ENCODE measurements at places on chromosomes 12 and 14.

DNA sequence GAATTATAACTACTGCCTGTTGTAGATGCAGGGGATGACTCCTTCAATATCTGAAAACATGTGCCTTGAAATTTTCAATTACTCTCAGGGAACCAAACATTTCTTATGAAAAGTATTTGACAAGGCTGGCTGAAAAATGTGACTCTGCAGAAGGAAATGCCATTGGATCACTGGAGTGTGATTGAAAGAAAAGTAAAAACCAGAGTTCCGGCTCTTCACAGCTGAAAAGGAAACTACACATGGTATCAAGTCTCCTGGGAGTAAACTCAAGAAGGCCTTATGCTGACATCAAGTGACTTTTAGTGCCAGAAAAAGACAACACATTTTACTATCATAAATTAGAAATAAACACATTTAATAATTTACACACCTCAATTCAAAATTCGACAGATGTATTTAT is 693.0 kb downstream of the LRFN5 start:
- no peak for DNase-seq

DNA sequence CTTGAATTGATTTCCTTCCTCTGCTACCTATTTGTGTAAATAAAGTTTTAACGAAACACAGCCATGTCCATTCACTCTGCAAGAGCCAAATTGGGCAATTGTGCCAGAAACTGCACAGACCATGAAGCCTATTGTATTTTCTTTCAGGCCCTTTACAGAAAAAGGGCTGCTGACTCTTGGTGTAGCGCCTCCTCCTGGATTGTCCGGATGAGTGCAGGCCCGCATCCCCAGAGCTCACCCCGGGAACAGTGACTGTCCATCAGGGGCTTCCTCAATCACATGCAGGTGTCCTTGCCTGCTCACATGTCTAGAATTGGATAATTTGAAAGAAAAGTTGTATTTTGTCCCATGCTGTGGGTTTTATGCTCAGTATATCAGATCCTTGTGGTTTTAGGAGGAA is 1282.2 kb downstream of the AACS start:
- no peak for DNase-seq

GRCh38 chr14:33120341-33120740 is 181.7 kb downstream of the NPAS3 start:
- DNase-seq: peak; percentile 50

DNA sequence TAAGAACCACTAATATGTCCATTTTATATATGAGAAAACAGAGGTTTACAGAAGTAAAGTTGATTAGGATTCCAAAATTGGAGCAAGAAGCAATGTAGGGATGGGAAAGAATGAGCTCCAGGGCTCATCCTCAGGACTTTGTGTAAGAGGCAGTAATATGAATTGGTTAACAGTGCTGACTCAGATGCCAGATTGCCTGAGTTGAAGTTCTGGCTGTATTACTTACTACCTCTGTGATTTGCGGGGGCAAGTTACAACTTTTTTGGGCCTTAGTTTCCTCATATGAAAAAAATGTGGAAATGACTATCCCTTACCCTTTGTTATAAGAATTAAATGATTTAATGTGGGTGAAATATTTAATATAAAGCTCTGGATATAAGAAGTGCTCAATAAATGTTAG is 35.1 kb upstream of the PPP2R5E start:
- DNase-seq: peak; percentile 8

DNA sequence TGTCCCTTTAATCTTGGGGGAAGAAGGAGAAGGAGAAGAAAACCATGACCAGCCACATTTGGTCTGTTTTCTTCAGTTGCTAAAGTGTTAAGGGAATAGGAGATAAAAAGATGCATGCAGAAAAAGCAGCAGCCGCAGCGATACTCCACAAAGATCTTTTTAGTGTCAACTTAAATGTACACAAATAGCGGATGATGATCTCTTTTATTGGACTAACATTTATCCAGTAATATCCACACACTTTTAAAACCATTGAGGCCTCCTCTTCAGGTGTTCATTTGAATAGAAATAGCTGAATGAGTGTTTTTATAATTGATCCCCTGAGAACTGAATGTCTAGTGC is 83.5 kb downstream of the PAPOLA start:
- DNase-seq: no peak

GRCh38 chr12:94318181-94318580 is 141.5 kb downstream of the CEP83 start:
- no peak for DNase-seq

DNA sequence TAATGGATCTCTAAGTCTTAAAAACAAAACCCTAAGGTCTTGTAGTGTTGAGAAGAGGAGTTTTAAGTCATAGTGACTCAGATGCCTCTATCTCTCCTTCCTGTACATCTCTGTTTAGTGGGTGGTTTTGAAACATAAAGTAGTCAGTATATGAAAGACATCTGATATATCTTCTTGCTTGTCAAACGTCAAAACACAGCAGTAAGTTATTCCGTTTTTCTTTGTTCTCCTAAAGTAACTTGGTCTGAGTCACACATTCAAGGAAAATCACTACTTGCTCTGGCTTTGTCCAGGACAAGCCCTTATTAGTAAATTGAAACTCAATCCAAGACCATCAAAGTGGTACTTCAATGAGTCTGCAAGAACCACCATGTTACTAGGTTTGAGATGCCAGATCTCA is 1172.5 kb downstream of the BCL11B start:
- no peak for DNase-seq

- DNase-seq: no peak
Observed at GRCh38 chr12:107007411-107007810, 20.5 kb upstream of the MTERF2 start.

DNA sequence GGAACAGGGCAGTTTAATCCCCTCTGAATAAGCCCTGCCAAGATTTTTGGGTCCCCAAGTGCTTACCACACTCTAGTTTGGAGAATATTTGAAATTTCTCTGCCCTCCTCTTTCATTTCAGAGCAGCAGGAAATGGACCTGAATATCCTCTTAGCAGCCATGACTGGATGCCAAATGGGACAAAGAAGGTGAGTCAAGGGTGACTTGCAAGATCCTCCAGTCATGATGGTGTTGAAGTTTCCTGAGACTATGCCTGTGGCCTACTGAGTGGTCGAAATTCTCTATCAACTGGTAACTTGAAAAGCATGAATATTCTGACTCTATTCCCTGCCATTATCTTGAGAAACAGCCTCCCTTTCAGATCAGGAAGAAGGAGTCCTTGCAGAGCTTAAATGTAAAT is 1674.7 kb upstream of the SEL1L start:
- DNase-seq: no peak

DNA sequence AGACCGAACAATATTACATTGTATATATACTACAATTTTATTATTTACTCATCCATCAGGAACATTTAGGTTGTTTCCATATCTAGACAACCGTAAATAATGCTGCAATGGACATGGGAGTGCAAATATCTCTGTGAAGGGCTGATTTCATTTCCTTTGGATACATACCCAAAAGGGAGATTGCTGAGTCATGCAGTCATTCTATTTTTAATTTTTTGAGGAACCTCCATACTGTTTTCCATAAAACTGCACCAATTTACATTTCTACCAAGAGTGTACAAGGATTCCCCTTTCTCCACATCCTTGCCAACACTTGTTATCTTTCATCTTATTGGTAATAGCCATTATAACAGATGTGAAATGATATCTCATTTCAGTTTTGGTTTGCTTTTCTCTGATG is 84.7 kb downstream of the SLC41A2 start:
- no peak for DNase-seq

DNA sequence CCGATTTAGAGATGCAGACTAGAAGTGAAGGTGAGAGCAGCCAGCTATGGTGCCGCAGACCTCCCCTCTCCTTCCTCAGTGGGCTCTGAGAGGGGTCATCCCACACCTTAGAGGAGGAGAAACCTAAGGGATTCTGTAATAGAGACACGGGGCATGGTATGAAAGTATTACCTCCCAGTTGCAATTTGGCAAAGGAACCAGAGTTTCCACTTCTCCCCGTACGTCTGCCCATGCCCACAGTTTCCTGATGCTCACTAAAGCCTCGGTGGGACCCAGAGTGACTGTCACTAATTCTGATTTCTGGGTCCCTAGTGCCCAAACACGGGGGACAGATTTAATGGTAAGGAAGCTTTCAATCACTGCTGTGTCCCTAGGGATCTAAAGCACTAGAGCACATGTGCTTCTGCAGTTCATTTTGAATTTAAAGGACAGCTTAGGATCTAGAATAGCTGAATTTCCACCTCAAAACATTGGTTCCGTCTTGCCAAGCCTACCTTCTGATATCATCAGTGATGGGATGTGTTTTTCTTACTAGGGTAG is 44.1 kb downstream of the DAD1 start:
- DNase-seq: no peak

- DNase-seq: peak; percentile 43
Observed at GRCh38 chr12:101552277-101552676, 42.5 kb upstream of the MYBPC1 start.

GRCh38 chr12:105418821-105419291 is 88.4 kb downstream of the C12orf75 start:
- peak; percentile 98 for DNase-seq

DNA sequence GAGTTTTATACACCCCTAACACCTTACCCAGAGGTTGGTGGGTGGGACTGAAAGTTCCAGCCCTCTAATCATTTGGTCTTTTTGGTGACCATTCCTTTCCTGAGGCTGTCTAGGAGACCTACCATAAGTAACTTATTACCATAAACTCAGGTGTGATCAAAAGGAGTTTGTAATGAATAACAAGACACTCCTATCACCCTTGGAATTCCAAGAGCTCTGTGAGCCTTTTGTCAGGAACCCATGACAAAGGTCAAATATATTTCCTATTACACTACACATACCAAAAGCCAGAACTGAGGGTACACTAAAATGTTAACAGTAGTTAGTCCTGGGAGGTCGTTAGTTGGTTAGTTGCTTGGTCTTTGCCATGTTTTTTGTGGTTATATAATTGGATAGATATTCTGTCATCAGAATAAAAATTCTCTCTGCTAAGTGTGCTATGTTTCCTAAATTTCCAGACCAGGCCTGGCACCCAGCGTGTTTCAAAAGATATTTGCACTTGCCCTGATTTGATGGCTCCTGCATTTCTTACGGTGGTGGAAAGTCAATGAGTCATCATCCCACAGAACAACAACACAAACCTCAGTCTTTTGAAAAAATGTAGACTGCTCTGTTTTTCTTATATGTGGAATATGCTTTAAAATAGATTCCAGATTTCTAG is 27.0 kb upstream of the AKAP5 start:
- peak; percentile 95 for DNase-seq

Measured in AG10803 (cell line).